ENCODE measurements at places on chromosomes 1 and 21.
A peak's percentile ranks its signal among the peaks of the same experiment; 100 is the strongest.

GRCh38 chr1:29934255-29934772, 698.0 kb downstream of the PTPRU start:
- no peak for ATAC-seq

DNA sequence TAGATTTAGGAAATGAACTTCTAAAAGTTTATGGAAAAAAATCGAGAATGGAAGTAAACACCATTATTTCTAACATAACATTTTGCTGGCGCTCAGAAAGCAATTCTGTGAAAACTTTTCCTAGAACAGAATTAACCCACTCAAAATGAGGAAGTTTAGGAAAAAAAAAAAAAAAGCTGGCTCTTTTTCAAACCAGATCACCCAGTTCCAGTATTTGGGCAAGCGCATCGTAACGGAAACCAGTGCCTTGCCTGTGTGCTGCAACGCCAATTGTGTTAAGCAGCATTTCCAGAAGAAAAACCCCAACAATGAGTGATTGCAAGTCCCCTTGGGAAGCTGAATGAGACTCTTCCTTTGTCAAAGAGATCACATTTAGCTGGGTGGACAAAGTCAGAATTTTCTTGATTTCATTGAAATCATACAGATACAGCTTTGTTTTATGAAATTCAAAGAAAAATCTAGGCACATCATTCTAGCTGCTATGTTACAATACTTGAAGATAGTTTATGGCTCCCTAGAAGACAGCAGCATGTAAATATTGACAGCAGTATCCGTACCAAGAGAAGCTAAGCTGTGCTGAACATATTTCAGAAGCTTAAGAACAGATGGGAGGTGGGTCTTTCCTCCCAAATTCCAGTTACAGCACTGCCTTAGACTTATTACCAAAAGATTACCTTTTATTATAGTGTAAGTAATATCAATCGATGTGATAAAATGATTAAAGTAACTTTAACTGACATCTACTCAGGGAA, 113.4 kb downstream of the ERG start:
- ATAC-seq, result no peak

DNA sequence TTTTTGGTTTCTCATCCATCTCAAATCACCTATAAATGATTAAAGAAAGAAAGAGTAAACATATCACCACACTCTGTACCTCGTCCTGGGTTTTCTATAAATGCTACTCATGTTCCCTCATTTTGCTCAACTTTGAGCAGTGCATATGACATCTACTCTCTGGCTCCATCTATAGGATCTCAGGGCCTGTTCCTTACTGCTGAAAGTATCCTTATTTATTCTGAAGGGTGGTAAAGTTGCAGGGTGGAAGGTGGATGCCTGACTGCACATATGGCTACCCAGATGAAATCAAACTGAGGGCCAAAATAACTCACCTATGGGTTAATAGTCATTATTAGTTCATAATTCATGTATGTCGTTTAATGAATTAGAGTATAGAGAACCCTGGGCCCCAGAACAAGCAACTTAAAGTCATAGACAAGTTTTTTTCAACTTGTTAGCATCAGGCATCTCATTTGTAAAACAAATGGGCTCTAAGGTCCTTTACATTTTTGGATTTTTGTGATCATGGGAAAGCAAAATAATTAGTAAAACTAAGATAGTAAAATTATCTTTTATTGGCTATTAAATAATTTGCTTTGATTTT, 46.5 kb downstream of the NCF2 start:
- peak; percentile 80 for ATAC-seq

- ATAC-seq, result no peak
Measured at GRCh38 chr1:147077081-147077480, 95.2 kb downstream of the PRKAB2 start.

- peak; percentile 60 for ATAC-seq
Measured at GRCh38 chr1:166705376-166706289, 133.6 kb upstream of the POGK start.

DNA sequence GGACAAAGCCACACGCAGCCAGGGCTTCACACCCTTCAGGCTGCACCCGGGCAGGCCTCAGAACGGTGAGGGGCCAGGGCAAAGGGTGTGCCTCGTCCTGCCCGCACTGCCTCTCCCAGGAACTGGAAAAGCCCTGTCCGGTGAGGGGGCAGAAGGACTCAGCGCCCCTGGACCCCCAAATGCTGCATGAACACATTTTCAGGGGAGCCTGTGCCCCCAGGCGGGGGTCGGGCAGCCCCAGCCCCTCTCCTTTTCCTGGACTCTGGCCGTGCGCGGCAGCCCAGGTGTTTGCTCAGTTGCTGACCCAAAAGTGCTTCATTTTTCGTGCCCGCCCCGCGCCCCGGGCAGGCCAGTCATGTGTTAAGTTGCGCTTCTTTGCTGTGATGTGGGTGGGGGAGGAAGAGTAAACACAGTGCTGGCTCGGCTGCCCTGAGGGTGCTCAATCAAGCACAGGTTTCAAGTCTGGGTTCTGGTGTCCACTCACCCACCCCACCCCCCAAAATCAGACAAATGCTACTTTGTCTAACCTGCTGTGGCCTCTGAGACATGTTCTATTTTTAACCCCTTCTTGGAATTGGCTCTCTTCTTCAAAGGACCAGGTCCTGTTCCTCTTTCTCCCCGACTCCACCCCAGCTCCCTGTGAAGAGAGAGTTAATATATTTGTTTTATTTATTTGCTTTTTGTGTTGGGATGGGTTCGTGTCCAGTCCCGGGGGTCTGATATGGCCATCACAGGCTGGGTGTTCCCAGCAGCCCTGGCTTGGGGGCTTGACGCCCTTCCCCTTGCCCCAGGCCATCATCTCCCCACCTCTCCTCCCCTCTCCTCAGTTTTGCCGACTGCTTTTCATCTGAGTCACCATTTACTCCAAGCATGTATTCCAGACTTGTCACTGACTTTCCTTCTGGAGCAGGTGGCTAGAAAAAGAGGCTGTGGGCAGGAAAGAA, 8.1 kb downstream of the PSRC1 start:
- no peak for ATAC-seq

GRCh38 chr1:182910143-182910542, 42.8 kb downstream of the SHCBP1L start:
- no peak for ATAC-seq

- no peak for ATAC-seq
Measured at GRCh38 chr1:38088791-38089190, 42.2 kb upstream of the POU3F1 start.

DNA sequence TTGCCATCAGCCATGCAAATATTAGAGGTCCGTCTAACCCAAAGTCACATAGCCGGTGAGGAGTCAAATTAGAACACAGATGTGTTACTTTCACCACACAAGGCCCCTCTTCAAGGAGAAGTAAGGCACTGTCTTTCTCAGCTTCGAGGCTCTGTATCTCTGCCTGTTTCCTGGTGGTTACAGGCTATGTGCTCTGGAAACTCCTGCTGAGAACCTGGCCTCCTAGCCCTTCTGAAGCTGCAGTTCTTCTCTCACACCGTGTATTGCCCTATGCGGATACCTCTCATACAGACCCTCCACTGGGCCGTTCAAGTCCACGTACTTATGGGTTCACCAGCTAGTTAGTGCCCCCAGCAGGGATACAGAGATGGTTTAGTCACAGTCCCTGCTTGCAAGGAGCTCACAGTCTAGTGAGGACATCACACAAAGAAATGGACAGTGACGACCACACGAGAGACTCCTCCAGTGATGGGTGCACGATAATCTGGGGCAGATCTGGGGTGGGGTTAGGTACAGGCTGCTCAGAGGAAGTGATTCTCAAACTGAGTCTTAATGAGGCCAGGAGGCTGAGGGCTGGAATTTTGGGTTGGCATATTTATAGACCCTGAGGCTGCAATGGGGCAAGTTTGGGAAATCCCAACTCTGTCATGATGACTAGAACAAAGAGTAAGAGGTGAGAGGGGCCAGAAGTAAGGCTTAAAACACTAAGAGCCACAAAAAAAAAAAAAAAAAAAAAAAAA, 22.8 kb upstream of the ELOA start:
- ATAC-seq, result peak; percentile 81

GRCh38 chr1:56917356-56917755, 48.5 kb downstream of the C8B start:
- no peak for ATAC-seq

GRCh38 chr21:39126486-39126806, 56.8 kb downstream of the PSMG1 start:
- ATAC-seq, result no peak

DNA sequence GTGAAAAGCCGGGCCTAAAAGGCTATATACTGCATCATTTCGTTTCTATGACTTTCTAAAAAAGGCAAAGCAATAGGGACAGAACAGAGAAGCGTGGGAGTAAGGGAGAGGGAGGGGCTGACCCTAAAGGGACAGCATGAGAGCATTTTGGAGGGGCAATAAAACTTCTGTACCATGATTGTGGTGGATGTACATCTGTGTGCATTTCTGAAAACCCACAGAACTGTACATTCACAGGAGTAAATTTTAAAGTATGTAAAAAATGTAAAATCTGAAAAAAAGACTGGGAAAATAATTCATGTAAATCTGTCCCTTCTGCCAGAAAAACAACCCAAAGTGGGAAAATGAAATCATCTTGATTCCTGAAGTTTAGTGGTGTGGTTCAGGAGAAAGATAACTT, 235.4 kb downstream of the CENPF start:
- ATAC-seq, result no peak

GRCh38 chr1:244046907-244047611, 4.0 kb upstream of the ZBTB18 start:
- no peak for ATAC-seq

DNA sequence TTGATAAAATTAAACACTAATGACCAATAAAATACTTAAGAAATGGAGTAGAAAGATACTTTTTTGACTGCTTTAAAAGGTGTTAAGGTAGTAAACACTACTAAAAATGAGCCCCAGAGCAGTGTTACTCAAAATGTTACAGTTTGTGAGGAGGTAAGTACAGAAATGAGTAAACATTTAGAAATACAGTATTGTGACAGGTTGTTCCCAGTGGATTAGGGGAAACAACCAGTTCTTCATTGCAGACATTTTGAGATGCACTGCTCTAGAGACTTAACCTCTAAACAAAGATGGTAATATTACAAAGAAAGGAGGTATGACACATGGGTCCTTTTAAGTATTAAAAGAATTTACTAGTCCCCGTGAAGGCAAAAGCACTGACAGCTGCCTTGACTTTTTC, 12.7 kb downstream of the DHX9 start:
- ATAC-seq, result peak; percentile 70

- ATAC-seq, result no peak
Measured at GRCh38 chr1:7623842-7624241, 147.3 kb upstream of the VAMP3 start.

DNA sequence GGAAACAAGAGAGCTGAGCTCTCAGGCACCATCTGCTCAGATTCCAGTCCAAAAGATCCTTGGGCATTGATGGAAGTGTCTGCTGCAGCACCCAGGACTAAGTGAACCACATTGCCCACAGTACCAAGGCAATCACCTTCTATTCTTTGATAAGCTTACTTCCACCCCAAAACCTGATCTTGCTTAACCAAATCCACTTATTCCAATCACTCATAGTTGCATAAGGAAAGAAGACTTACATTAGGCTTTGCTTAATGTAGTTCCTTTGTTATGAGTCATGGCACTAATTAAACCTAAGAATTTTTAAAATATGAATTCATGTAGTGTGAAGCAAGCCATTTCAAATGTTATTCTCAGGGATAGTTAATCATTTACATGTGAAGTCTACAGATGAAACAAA, 84.5 kb downstream of the UCHL5 start:
- ATAC-seq, result no peak

DNA sequence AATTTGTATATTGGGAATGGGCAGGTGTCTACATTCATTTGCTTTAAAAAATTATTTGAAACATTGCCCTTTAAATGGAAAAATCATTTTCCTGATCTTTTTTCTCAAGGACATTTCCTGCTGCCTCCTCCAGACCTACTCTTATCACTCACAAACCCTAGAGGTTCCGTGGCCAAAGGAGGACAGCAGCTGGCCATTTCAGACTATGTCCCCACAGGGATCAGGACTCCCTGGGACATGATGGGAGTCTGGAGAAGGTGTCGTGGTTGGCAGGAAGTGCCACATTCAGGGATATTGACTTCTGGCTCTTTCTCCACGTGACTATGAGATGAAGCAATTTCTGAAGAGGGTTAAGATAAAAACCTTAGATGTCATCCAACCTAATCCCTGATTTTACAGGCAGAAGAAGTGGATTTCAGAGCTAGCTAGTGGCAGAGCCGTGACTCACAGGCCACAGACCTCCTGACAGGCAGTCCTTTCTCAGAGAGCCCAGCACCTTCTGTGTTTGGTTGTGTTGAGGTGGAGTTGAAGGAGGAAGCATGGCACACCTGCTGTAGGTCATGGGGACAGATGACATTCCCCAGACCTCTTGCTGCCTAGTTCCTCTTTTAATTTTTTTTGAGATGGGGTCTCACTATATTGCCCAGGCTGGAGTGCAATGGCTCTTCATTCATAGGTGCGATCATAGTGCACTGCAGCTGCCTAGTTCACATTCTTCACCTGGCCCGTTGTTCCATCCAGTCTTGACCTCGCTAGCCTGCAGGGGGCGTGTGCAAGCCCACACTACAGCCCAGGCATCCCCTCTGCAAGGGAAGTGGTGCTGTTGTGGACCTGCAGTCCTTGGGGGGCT, 25.5 kb upstream of the IL10 start:
- ATAC-seq, result no peak

DNA sequence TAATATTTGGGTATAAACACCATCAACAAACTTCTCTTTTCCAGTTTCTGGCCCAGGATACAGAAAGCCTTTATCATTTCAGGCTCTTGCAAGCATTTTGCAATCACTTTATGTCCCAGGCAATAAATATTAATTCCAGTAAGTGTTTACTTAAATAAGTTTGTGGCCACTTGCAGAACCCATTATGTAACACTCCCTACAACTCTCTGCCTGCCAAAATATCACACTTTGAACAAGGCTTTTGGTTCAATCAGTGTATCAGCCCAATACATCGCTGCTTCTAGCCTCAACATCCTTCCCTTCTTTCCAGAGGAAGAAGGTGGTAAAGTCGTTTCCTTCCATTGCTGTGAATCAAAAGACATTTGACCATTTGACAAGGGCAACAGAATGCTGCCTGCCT, 203.0 kb upstream of the USP25 start:
- ATAC-seq, result no peak

DNA sequence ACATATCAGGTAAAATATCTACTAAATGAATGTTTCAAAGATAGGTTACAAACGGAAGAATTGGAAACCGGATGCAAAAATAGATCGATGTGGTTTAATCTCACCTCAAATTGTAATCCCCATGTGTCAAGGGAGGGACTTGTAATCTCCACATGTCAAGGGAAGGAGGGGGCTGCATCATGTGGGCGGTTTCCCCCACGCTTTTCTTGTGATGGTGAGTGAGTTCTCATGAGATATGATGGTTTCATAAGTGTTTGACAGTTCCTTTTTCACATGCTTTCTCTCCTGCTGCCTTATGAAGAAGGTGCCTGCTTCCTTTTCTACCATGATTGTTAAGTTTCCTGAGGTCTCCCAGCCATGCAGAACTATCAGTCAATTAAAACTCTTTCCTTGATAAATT, 408.7 kb upstream of the TMPRSS15 start:
- ATAC-seq, result no peak

All from activated T-helper 17 cell treated with anti-CD3 and anti-CD28 coated beads, Interleukin-2, amount 50 U/mL, for 72 hours (primary cell).